ENCODE measurements at places on chromosomes 16 and 17.
A peak's percentile ranks its signal among the peaks of the same experiment; 100 is the strongest.

GRCh38 chr17:61007980-61008379, 330.3 kb downstream of the BCAS3 start:
- no peak for DNase-seq

DNA sequence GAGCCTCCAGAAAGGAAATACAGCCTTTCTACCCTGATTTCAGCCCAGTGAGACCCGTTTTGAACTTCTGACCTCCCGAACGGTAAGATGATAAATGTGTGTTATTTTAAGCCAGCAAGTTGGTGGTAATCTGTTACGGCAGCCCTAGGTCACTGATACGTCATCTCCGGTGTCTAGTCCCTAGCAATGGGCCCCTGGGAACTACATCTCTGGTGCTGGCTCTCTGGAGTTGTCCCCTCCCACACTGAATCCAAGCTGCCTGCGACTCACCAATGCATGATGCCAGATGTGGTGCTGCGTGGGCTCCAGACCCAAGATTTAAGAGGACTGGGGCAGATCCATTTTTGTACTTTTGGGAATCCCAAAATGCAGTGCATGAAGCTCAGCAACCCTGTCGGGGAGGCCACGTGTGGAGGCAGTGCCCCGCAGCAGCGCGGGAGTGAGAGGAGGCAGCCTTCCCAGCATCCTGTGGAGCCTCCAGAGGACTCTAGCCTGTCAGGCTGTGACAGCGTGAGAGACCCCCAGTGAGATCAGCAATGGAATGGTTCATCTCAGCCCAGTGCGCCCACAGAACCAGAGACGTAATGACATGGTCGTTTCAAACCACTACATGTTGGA, 43.6 kb upstream of the USP7 start:
- DNase-seq: no peak

DNA sequence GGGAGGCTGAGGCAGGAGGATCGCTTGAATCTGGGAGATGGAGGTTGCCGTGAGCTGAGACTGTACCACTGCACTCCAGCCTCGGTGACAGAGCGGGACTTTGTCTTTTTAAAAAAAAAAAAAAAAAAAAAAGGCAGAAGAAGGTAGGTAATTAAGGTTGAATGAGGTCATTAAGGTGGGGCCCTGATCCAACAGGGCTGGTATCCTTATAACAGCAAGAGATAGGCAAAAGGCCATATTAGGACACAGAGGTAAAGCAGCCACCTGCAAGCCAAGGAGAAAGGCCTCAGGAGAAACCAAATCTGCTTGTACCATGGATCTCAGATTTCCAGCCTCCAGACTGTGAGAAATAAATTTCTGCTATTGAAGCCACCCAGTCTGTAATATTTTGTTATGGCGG, 60.3 kb downstream of the SPAG9 start:
- DNase-seq: no peak

DNA sequence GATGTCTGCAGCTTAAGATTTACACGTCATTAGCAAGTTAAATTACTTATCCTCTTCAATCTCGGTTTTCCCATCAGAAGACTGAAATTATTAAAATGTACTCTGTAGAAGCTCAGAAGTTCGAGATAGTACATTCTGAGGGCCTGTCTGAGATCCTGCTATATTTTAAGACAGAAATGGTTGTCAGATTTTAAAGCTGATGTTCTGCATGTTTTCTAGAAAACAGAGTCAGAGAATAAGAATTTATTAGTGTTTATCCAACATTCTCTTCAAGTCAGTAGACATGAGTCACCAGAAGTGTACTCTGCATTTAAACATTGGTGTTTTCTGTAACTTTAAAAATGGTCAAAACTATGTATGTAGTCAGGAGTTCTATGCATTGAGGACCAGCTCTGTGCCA, 155.2 kb upstream of the MYOCD start:
- no peak for DNase-seq

DNA sequence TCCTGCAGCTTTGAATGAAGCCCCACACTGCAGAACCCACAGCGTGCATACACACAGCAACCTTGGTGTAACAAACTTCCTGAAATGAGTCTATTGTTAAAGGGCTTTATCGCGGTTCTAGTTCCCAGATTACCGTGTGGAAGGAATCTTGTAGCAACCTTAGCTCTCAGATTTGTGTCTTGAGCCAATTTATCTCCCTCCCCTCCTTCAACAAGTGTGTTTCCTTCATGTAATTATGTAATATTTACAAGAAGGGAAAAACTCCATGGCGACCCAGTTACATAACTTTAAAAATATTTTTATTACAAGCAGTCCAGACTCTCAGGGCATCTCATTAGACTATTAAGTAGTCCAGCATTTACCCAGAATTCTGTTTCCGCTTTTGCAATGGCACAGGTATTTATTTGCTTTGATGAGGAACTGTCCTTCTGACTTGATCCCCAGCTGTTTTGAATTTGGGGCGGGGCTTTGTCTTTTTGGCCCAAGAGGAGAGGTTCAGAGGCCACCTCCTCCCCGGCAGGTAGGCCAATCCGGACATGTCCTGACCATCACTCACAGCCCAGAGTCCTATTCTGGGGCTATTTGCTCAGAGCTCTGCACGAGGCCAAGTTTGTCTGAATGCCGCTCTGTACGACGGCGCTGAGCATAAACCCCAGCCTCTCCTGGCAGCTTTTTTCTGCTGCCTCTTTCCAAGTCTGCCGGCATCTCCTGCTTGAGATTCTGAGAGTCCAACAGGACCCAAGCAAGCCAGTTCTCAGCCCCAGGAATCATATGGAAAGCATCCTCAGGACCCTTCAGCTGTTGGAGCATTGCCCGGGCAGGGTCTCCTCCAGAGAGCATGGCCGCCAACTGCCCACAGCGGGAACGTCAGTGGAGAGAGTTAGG, 35.6 kb downstream of the CLEC16A start:
- DNase-seq: peak; percentile 70

DNA sequence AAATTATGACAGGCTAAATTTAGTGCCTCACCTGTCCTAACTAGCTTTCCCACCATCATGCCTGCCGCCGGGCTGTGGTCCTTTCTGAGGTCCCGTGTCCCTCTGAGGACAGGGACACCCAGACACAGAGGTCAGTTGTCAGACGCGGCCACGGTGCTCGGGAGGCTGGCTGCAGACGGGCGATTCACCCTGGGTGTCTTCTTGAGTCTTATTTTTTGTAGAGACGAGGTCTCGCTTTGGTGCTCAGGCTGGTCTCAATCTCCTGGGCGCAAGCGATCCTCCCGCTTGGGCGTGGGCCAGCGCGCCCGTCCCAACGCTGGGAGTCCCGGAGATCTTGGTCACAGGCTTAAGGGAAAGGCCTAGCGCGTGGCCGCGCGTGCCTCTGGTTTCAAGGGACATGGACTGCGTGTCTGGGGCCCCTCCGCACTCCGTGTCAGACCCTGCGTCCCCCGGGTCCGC, 797 bp upstream of the RAB11FIP3 start:
- peak; percentile 73 for DNase-seq

DNA sequence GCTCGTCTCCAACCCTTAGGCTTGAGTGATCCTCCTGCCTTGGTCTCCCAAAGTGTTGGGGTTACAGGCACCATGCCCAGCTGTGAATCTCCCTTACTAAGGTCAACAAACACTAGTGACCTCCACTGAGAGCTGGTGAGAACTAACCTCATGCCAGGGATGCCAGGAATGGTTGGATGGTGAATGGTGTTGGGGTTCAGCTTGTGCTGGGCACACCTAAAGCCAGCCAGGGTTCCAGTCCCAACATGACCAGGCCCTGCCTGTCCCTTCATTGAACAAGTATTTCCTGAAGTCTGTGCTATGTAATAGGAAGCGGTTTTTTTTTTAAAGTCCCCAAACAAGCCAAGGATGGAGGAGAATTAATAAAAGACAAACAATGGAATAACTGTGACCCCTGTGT, 56.0 kb upstream of the TOB1 start:
- no peak for DNase-seq

DNA sequence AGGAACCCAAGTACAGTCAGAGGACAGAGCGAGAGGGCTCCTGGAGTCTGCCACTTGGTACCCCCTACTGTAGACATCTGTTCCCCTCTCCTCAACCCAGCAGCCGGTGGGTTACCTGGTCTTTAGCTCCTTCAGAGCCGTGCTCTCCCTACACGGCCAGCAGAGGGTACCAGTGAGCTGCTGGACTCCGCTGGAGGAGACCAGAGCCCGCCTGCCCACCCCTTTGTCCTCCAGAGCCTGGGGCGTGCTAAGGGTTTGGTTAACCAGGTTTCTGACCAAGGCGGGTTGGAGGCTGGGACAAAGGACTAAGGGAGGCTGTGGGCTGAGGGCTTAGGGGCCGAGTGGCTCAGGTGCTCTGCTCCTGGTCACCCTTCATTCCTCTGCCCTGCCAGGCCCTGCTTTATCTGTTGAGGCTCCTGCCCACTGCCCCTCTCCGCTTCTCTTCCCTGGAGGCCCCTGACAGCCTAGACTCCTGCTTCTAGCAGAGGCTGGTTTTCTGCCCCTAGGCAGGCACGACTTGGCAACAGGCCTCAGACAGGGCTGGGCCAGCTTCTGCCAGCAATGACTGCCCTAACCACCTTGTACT, 2.7 kb upstream of the HSD11B2 start:
- peak; percentile 95 for DNase-seq

- peak; percentile 65 for DNase-seq
These were observed 355.3 kb downstream of the SOX9 start for GRCh38 chr17:72476134-72476533.

DNA sequence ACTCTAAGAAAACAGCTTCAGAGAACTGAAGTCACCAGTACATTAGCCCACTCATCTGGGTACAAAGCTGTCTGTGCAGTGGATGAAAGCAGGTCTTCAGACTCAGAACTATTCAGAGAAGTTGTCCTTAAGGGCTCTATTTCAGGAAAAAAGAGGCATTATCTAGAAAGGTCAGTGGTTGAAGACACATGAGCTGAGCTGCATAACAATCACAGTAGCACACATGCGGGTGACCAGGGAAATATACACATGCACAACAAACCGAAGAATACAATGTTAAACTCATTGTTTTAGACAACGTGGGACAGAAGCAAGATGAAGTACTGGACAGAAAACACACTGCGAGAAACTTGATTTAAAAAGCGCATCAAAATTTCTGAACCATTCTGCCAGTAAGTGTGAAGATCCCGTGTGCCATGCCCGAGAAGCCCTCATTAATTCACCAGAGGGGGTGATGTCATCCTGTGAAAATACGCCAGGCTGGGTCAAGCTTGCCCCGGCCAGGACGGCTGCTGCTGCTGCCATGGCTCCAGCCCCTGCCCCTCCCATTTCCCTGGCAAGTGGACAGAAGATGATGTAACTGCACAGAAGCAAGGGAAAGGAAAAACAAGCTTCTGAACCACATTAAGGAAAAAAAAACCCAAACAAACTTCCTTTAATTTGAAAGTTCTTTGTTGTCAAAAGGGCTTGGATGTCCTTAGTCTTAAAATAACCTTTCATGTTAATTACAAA, 10.1 kb downstream of the DYNC1LI2 start:
- DNase-seq: no peak

- DNase-seq: no peak
These were observed 30.0 kb downstream of the USP10 start for GRCh38 chr16:84729716-84730320.

Data from endodermal cell (in vitro differentiated cells).